ENCODE measurements at places on chromosomes 2 and 18. TPM values are rescaled to one million over a fixed set of nuclear protein-coding genes. Genes with fewer than 3 reads are reported as not detected.
A peak's percentile ranks its signal among the peaks of the same experiment; 100 is the strongest.

DNA sequence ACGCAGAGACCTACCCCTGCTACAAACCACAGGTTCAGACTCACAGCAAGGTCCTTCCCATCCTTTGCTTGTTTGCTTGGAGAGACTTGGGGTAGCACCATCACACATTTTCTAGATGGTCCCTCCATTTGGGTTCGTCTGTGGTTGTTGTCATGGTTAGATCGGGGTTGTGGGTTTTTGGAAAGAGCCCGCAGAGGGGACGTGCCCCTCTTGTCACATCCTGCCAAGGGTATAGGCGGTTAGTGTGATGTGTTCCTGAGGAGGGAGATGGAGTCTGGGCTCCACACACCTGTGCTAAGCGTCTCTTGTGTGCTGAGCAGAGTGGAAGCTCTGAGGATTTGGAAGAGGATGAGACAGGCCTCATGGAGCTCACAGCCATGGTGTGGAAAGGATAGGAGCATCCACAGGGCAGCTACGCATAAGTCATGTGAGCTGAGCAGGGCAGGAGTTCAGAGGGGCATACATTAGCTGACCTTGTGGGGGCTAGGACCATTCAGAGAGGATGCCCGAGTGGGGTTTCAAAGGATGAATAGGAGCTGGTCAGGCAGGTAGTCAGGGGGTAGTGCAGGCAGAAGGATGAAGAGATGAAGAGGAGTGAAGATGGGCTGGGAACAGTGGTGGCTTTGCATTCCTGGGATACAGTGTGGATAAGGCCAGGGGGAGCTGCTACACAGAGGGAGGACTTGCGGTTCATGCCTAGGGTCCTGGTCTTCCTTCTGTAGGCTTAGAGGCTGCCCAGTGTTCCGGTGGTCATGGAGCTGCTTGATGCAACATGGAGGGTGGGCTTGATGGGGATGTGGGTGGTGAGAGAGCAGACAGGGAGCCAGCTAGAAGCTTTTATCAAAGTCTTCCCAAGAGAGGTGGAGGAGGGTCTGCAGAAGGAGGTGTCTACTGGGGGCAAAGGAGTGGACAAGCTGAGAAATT is 62.9 kb downstream of the ACKR3 start:
- DNase-seq = no peak

GRCh38 chr2:64840426-64840881 is 148.7 kb upstream of the SLC1A4 start:
- DNase-seq = peak; percentile 1

GRCh38 chr2:149167001-149167780 is 128.7 kb downstream of the LYPD6B start:
- peak; percentile 42 for DNase-seq

DNA sequence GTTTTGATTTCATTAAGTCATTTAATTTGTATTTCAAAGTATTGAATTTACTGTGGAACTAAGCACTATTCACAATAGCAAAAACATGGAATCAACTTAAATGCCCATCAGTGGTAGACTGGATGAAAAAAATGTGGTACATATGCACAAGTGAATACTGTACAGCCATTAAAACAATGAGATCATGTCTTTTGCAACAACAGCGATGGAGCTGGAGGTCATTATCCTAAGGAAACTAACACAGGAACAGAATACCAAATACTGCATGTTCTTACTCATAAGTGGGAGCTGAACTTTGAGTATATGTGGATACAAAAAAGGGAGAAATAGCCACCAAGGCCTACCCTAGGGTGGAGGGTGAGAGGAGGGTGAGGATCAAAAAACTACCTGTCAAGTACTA is 164.4 kb downstream of the BABAM2 start:
- no peak for DNase-seq

GRCh38 chr2:233698740-233699139 is 6.0 kb downstream of the UGT1A6 start:
- no peak for DNase-seq

- no peak for DNase-seq
Observed at GRCh38 chr18:73110307-73110706, 242.5 kb upstream of the NETO1 start.

DNA sequence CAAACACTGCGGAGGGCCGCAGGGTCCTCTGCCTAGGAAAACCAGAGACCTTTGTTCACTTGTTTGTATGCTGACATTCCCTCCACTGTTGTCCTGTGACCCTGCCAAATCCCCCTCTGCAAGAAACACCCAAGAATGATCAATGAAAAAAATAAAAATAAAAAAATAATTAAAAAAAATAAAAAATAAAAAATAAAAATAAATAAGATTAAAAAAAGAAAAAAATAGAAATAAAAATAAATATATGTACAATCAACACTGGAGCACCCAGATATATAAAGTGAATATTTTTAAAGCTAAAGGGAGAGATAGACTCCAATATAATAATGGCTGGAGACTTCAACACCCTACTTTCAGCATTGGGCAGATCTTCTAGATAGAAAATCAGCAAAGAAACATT is 23.8 kb upstream of the EML6 start:
- DNase-seq = no peak

DNA sequence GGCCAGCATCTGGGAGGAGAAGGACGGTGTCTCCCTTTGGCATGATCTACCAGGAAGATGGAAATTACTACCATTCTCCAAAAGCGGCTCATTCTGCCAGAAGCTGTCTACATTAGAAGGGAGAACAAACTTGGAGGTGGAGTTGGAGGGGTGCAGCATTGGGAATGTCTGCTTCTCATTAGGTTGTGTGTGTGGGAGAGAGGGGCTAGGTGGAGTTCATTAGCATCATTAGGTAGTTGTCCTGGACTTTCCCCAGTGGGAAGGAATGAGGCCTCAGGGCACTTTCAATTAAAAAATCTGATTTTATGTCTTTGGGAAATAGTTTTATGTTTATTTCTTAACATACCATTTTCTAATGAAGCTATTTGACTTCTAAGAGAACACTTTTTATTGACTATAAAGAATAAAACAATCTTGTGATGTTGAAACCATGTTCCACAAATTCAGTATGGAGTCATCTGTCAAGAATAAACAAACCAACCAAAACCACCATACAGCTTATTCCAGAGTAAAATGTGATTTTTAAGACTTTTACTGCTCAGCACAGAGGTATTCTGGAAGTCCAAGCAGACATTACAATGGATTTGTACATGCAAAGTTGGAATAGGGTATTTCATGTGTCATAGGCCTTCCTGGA is 60.6 kb downstream of the VAPA start:
- peak; percentile 13 for DNase-seq

- DNase-seq = no peak
Observed at GRCh38 chr2:200054681-200055468, 99.5 kb downstream of the MAIP1 start.

GRCh38 chr2:191864628-191865374 is 17.9 kb upstream of the CAVIN2 start:
- DNase-seq = no peak

DNA sequence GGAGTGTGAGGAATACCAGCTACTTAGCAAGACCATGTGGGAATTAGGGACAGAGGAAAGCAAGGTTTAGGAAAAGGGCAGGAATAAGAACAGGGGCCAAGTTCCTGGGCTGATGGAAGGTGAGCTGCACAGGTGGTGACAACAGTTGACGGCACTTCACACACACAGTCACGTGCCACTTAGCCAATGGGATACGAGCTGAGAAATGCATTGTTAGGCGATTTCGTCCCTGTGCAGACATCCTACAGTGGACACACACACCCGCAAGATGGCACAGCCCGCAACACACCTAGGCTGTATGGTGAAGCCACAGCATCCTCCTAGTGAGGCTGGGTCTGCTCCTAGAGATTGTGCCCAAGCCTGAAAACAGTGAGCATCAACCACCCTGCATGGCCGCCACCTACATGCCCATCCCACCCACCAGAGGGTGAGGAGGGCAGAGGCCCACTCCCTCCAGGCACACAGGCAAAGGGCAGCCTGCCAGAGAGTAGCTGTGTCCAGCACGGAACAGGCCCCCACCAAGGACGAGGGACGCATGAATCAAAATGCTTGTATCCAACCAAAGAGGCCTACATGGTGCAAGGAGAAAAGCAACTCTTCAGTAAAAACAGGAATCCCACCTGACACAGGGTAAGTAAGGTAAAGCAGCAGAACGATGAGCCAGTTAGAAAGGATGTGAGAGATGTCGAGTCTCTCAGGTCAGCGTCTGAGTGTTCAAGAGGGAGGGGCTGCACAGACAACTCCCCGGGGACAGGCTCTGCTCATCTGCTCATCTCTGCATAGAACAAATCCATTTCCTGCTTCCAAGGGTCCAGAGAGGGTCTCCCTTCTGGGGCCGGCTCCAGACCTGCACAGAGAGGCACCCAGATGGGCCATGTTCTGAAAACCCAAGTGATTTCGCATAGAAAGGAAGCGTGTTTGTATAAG is 51.3 kb downstream of the ZNF516 start:
- peak; percentile 76 for DNase-seq

- DNase-seq = no peak
Observed at GRCh38 chr2:80330527-80331450, 26.2 kb upstream of the LRRTM1 start.

GRCh38 chr2:134103196-134103595 is 150.7 kb upstream of the MGAT5 start:
- no peak for DNase-seq

DNA sequence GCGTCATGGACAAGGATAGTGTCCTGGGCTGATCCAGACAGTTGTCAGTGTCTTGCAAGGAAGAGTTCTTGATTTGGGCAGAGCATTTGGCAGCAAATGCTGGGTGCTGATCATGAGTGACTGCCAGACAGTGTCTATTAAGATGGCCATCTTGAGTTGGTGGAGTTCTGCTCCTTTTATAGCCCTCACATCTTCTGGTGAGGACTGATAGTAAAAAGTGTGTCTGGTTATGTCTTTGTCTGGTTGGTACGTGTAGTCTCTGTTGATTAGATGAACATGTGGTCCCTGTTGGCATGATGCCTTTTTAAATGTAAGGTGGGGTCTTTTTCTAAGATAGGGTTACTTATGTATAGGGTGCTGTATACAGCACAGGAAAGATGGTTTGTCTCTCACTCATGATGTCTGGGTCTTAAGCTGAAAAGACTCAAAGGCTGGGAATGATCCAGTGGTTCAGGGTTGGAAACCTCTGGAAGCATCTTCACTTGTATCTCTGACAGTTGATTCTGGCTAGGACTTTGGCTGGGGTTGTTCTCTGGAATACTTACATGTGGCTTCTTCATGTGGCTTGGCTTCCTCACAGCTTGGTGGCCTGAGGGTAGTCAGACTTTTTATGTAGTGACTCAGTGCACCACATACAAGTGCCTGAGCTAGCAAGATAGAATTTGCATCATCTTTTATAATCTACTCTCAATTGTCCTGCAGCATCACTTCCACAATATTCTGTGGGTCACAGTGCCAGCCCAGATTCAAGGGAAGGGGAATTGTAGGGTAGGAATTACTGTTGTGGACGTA is 11.8 kb downstream of the MTX2 start:
- peak; percentile 45 for DNase-seq

DNA sequence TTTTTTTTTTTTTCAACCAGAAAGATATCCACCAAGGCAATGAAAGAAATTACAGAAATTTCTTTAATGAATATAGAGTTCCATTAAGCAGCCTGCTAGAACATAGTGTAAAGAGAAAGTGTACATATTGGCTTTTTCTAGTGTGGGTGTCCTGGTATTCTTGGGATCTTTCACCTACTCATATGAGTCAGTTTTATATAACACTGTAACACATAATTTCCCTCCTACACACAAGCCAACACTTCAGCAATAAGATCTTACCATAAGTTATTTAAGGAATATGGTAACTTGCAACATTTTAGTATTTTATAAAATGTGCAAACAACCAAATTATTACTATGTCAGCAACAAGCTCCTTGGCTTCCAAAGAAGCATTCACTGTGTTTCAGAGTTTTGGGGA is 59.9 kb downstream of the ZRANB3 start:
- DNase-seq = peak; percentile 59

- no peak for DNase-seq
Observed at GRCh38 chr2:227536445-227536844, 62.2 kb upstream of the SCYGR2 start.

DNA sequence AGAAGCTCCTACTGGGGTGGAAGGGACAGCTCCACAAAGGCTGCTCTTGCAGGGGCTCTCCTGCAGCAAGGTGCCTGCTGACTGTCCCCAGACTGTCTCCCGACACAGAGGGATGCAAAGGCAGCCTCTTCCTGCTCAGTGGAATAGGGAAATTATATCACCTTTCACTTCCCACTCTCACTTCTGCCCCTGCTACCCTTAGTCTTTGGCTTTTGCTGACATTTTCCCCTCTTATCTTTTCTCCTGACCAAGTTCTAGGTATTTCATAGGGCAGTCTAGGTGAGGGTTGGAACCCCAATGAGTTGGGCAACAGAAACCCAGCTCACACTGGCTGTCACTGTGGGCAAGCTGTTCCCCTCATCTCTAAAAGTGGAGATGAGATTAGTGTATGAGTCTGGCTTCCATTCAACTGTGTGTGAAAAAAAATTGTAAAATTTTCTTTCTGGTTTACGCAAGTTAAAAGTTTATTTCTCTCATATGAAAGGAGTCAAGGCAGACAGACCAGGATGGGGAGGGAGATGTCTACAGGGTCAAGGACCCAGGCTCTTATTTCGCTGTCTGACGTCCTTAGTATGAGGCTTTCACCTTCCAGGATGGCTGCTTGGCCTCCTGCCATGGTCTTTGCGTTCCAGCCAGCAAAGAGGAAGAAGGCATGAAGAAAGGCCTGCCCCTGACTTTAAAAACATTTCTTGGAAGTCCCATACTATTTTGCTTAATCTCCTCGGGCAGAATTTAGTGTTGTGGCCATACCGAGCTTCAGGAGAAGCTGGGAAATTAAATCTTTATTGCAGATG is 7.5 kb upstream of the MOCOS start:
- no peak for DNase-seq

- DNase-seq = no peak
Observed at GRCh38 chr2:111652038-111652437, 232.0 kb downstream of the ANAPC1 start.

DNA sequence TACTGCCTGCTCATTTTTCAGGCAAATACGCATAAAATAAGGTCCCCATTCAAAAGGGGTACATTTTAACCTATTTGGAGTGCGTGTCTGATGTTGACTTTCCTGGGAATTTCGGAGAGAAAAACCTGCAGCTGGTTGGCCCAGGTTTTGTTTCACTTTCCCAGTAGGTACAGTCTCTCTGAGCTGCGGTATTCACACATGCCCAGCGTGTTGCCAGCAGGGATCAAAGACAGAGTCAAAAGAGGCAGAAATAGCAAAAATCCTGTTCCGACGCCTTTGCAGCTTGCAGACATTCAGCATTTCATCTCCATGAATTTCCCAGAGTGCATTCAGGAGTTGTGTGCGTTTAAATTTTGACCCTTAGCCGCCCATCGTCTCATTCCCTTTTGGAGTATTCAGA is 855.4 kb upstream of the CELF4 start:
- no peak for DNase-seq

- DNase-seq = no peak
Observed at GRCh38 chr2:124187948-124188347, 162.9 kb downstream of the CNTNAP5 start.

The EPG5 gene
- 94.8 TPM for total RNA-seq

The ADRA2B gene
- under 0.01 TPM for total RNA-seq

The PDE1A gene
- total RNA-seq = 42.0 TPM

The C1GALT1C1L gene
- total RNA-seq = 1.2 TPM

The SPP2 gene
- not detected for total RNA-seq

The SYT4 gene
- not detected for total RNA-seq

The CFAP65 gene
- not detected for total RNA-seq

The KCNIP3 gene
- total RNA-seq = 0.29 TPM

The STAT1 gene
- 447 TPM for total RNA-seq

The RGPD4 gene
- total RNA-seq = not detected

The ACADL gene
- total RNA-seq = not detected

The CENPO gene
- 8.0 TPM for total RNA-seq

The EIF2B4 gene
- total RNA-seq = 24.2 TPM
